RCC 7860 (cell line): ENCODE measurements at places on chromosomes 16 and 17.

- DNase-seq: no peak
Measured at GRCh38 chr17:70563281-70563820, 394.0 kb downstream of the KCNJ2 start.

GRCh38 chr16:12330946-12331345 lies 354.4 kb downstream of the SNX29 start:
- no peak for DNase-seq

DNA sequence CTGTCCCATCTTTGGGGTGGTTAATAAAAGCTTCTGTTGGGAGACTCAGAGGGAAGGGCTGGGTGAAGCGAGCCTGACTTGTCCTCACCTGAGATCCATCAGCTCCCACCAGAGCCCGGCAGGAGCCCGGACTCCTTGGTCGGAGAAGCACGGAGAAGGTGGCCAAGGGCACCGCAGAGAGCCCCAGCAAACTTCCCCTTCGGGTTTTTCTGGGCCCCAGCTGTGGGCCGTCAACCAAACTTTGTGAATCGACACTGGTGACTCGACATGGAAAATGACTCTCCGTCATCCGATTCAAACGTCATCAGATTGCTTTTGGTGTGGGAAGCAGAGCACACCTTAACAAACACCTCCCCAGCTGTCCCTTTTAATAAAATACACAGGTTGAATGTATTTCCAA lies 21.4 kb downstream of the ENPP7 start:
- DNase-seq: no peak

- no peak for DNase-seq
Measured at GRCh38 chr17:44967907-44968224, 237 bp downstream of the C1QL1 start.

GRCh38 chr16:9969580-9969979 lies 212.6 kb downstream of the GRIN2A start:
- DNase-seq: no peak
